ENCODE measurements at places on chromosomes 7 and 10.

DNA sequence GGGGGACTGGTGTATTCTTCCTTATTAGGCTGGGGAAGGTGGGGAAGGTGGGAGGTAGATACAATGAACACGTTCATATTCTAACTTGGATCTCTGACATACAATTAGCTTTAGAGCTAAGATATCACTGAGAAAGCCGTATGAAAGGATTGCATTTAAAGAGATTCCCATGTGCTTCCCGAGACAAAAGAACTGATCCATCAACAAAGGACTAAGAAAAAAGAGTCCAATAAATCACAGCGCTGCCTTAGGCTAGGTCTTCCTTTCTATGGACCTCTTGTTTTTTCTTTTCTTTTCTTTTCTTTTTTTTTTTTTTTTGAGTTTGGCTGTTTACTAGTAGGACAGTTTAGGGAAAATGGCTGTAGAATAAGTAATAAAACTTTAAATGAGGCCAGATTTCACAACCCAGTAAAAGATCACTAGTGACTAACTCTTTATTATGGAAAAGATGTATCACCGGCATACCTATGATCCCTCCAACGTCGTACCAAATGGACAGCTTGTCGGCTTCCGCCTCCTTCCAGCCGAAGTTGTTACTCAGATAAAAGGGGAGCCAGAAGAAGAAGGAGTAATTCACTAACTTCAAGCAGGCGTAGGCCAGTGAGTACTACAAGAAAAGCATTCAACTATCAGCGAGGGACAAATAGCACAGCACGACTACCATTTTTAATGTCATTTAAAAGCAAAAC, 50.0 kb downstream of the SLC37A3 start:
- no peak for DNase-seq

DNA sequence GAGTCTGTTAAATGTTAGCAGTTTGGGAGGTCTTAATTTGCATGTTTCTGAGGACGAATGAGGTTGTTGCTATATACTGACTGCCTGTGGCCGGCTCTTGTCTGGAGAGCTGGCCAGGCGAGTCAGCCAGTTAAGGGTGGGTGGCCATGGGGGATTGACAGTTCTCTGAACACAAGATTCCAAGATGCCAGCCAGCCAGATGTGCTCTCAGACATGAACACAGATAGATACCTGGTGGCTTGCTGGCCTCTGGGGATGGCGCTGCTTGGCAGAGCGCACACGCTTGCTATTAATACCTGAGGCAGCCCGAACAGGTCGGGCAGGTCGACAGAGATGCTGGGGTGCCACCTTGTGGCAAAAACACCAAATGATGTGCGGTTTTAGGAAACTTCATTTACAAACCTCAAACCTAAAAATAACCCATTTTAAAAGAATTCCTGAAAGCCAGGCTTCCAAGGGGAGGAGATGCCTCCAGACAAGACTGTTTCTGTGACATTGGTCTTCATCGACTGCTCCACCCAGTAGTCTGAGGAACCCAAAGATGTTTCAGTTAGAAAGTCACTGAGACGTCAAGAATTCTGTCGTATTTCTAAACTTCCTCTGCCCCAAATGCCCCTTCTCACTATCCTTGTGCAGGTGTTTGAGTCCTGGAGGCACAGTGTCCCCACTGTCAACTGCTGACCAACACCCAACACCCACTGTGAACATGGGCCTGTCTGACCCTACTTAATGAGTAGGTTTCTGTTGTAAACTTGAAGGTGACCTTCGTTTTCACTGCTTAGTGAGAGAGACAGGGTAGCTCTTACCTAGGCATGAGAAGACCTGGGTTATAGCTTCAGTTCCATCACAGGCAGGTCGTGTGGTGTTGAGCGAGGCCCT, 123.4 kb downstream of the NT5C2 start:
- peak; percentile 39 for DNase-seq

GRCh38 chr7:97959046-97959445, 30.9 kb downstream of the OCM2 start:
- DNase-seq: no peak

- peak; percentile 97 for DNase-seq
Measured at GRCh38 chr10:79241990-79242619, 105.2 kb upstream of the PPIF start.

DNA sequence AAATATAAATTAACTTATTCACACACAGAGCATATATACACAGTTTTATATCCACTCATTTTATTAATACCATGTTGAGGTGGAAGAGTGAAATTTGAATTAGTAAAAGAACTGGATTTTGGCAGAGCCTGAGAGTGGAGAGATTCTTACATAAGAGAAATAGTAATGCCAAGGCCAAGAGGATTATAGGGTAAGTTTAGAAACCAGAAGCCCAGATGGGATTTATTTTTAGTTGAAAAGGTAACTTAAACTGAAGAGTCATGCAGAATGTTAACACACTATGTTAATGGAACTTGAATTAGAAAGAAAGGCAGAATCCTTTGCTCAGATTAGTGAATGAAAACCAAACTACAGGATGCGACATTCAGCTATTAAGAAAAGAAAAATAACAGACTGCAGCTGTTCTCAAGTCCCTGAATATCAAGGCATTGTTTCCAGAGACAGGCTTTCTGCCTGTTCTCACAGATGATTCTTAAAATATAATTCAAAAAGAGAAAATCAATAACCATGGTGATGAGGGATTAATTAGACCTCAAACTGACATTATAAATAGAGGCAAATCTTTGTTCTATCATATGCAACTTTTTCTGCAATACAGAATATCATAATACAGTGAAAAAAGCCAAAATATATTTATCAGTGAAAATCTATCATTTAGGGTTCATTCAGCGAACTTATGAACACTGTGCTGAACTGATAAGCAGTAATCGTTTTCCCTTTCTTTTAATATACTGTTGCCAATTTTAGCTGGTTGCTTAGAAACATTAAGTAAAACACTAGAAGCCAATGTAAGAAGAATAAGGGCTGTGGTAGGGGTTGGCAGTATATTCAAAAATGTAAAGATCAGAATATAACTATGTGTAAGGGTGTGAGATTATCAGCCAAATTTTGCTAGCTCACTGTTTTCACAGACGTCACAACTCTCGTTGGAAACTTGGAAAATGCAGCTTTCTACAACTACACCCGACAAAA, 34.4 kb downstream of the HECTD2 start:
- no peak for DNase-seq

- no peak for DNase-seq
Measured at GRCh38 chr10:98100476-98100875, 34.0 kb upstream of the R3HCC1L start.

- no peak for DNase-seq
Measured at GRCh38 chr10:100911472-100911871, 1.3 kb upstream of the SLF2 start.

DNA sequence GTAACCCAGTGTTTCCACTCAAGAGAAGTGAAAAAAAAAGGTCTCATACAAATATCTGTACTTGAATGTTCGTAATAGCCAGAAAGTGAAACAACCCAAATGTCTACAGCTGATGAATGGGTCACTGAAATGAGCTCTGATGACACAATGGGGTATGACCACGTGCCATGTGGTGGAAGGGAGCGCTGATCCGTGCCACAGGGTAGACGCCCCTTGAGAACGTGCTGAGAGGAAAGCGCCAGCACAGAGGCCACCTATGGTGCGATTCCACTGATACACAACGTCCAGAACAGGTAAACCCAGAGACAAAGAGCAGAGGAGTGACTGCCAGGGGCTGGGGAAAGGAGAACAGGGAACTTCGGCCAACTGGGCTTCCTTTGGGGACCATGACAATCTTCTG, 50.3 kb downstream of the MAD1L1 start:
- DNase-seq: no peak

- DNase-seq: peak; percentile 97
Measured at GRCh38 chr7:106345421-106346166, 60.8 kb upstream of the NAMPT start.

- DNase-seq: no peak
Measured at GRCh38 chr10:74645692-74646091, 180.7 kb upstream of the KAT6B start.

DNA sequence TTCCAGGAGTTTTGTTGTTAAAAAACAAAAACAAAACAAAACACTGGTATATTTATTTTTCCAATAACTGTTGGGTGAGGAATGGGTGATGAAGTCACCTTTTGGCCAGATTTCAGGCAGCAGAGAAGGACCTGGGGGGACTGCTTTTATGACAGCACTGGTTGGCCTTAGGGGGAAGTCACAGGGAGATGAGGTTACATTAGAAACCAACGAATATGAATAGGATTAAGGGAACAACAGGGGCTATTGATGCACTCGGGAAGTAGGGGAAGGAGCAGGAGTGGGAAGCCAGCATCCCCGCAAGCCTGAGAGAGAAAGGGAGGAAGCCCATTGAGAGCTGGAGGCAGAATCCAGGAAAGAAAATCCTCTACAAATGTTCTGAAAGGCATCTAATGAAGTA, 958.4 kb downstream of the TYW1 start:
- DNase-seq: no peak

DNA sequence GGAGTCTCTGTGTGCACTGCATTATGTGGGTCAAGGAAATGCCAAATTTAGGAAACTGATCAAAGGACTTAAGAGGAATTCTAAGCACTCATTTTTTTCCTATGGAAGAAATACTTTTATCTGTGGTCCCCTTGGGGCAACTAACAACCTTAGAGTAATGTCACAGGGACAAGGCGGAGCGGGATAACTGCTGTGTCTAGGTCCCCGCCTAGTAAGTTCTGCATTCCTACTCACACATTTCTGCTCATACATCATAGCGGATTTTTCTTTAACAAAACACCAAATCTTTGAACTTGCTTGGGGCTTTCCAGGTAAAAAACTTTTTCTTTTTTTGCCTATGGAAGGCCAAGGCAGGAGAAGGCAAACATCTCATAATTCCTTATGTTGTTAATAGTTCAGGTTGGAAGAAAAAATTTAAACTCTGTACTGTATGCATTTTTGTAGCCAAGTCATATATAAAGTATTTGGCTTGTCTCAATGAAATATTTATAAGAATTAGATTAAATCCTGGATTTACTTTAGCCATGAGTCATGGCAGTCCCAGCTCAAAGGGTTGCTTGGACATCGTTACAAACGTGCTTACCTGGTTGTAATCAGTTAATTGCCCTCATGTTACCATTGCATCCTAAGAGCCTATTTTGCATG, 285.0 kb downstream of the PHTF2 start:
- no peak for DNase-seq

DNA sequence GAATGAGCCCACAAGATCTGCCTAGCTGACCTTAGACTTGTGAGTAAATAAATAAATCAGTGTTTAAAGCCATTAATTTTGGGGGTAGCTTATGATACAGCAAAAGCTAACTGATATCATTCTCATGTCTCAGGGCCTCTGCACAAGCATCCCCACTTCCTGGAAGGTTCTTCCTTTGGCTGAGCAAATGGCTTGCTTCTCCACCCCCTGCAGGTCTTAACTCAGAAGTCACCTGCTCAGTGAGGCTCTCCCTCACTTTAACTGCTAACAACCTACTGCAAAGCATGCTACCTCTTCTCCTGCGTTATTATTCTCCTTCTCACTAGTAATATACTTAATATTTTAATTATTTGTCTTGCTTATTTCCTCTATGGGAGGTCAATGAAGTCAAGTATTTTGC, 167.3 kb downstream of the TPK1 start:
- DNase-seq: no peak

- DNase-seq: no peak
Measured at GRCh38 chr10:118355234-118355633, 13.1 kb upstream of the FAM204A start.

GRCh38 chr10:82150123-82150900, 275.3 kb downstream of the NRG3 start:
- no peak for DNase-seq

DNA sequence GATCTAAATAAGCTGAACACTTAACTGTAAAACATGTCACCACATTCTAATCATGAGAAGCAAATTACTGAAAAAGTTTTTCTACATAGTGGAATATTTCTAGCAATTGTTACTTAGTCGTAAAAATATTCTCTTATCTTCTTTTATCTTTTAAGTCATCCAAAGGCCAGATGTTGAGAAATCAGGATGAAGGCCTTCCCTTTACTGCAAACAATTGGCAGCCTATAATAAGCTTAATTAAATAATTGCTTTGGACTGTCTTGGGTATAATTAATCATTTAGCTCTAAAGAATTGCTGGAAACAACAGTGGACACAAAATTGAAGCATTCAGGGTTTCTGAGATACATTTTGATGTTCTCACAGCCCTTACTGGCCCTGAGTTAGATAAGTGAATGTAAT, 226.5 kb downstream of the FANK1 start:
- no peak for DNase-seq

DNA sequence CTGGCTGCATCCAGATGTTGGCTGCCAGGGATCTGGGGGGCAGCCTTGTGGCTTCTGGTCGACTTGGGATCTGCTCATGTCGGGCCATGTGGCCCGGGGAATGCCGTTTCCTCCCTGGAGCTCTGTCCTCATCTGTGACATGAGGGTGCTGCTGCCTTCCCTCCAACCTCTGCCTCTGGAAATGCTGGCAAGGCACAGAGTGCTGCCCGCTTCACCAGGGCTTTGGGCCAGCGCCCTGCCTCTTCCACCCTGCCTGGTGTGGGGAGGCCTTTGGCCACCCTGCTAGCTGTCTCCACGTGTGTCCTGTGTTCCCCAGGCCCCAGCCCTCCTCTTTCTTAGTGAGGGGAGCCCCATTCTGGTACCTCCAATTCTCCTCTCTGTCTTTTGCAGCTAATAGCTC, 5.8 kb upstream of the SMARCD3 start:
- no peak for DNase-seq

- no peak for DNase-seq
Measured at GRCh38 chr7:15085366-15085765, 182.8 kb upstream of the DGKB start.

DNA sequence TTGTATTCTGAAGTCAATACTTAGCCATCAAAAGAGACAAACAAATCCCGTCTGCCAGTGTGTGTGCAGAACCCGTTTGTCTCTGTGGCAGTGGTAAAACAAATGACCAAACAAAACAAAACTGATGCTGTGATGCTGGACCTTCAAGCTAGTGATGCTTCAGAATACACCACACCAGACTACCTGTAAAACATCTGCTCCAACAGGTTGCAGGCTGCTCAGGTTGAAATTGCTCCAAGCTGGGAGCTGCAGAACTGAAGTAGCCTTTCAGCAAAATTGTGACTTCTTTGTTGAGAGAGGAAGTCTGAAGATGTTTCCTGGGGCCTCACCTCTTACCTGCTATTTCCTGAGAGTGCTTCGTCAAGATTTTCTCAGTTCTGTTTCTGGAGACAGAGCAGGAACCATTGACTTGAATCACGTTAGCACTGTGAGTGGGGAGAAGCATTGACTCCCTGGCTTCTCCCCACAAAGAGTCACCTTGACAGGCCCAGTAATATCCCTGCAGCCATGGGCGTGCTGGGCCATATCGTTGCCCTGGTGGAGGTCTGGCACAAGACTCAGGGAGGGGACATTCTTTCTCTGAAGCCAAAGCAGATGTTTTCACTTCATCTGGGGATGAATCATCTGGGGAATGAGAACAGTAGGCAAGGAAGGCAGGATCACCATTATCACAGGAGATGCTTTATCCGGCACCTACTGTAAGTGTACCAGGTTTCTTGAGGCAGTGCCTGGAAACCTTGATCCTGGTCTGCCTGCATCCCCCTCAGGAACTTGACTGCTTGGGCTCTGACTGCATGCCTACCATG, 80.2 kb downstream of the RBM20 start:
- DNase-seq: no peak

GRCh38 chr10:5293691-5294550, 70.8 kb upstream of the UCN3 start:
- DNase-seq: peak; percentile 73

All from inflammatory macrophage treated with lipopolysaccharide for 4 hours (primary cell).